Activated T-helper 1 cell treated with anti-CD3 and anti-CD28 coated beads, Interleukin-12 subunit alpha, Interleukin-12 subunit beta, Interleukin-2, Interleukin-4 antibody, amounts not matched to agents 30 ng/mL and 10 ng/mL and 1 ng/mL, durations not matched to agents 14 hours and 24 hours and 36 hours (primary cell): ENCODE measurements at places on chromosomes 11 and 22.

- DNase-seq, result no peak
These were observed 539.2 kb downstream of the NTM start for GRCh38 chr11:131909426-131910177.

GRCh38 chr11:79697905-79698304 is 257.1 kb upstream of the TENM4 start:
- no peak for DNase-seq

DNA sequence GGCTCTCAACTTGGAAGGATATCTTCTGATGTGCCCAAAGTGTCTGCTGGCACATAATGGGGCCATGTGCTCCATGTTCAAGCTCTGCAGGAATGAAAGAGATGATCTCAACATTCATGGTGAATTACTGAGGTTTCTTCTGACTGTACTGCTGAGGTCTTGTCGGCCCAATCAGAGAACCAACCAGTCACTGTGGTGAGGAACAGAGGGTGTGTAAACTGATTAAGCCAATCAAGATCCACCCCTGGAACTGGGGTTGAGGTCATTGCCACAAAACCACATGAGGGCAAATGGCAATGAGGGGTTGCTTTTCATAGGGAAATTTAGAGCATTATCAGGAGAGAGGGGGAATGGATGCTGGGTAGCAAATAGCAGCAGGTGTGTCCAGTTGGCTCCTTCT is 152.3 kb upstream of the RAG2 start:
- no peak for DNase-seq

DNA sequence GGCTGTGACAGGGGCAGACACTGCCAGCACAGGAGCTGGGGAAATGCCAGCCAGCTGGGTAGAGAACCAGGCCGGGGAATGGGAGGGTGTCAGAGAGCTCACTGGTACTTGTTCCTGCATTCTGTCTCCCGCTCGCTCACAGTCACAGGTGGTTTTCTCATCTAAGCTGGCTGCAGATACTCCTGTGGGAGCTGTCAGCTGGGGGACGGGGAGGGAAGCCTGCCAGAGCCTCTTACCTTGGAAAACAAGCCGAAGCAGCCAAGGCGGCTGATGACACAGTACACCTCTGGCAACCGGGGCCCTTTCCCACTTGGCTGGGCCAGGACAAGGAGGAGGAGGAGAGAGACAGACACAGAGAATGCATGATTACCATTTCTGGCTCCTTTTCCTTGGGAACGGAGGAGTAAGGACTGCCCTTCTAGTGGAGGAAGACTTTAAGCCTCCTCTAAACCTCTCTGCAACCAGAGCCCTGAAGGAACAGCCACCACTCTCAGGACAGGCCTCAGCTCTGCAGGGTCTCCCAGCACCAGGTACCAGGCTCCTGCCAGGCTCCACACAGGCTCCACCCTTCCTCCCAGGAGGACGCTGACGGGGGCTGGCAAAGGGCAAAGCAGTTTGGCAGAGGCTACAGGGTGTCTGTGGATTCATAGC is 25.1 kb downstream of the RPL27A start:
- no peak for DNase-seq
